ENCODE measurements at places on chromosomes 1 and 21.

- no peak for DNase-seq
Observed at GRCh38 chr1:11414926-11415538, 63.9 kb upstream of the DISP3 start.

DNA sequence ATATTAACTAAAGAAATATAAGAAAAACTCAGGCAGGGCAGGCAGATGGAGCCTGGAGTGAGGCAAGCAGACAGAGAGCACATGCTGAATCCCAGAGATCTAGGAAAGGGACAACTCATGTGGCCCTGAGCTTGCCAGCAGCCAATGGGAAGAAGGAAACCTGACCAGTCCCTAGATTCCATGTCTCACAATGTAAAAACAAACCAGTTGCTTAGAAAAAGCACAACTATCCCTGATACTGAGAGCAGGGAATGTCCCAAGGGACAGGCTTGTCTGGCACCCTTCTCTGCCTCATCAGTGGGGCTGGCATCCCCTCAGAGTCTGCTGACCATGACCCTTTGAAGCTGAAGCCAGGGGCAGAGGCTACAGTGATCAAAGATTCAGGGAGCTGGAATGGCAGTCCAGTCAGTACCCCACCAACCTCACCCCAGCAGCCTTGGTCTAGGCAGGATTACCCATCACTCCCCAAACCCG lies 27.8 kb downstream of the HSPG2 start:
- DNase-seq, result no peak

- DNase-seq, result no peak
Observed at GRCh38 chr1:89356658-89357400, 7.0 kb upstream of the GBP6 start.

DNA sequence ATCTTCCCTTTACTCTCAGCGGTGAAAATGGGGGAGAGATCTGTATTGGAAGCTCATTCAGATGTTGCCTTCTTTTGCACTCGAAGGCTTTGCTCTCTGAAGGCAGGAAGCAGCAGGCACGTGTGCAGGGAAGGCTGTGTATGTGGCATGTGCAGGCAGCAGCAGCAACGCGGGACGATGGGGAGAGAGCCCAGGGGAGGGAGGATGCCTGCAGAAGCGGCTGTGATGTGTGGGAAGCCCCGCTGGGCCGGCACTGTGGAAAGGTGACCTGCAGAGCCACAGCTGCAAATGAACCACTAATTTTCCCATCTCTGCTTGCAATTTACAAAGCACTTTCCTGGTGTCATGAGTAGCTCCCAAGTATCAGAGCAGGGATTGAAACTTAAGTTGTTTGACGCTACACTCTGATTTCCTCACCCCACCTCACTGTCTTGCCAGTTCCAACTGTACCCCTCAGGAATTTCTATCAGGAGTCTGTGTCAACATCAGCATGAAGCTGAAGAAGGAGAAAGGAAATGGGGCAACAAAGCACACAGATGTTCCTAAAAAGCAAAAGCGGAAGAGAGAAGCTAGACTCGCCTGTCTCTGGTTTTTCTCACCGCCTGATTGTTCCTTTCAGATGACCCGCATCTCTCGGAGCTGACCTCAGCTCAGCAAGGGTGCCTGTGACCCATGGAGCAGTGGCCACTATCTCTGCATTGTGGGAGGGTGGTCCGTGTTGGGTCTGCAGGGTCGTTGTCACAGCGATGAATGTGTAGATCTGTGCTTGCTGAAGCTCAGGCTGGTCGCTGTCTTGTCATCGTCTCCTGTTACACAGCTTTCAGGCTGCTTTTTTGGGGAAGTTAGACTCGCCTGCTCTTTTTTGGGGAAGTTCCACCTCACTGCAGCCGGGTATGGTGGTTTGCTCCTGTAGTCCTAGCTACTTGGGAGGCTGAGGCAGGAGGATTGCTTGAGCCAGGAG lies 156.1 kb downstream of the KIF26B start:
- no peak for DNase-seq

- DNase-seq, result no peak
Observed at GRCh38 chr1:80202118-80202517, 1195.6 kb upstream of the ADGRL4 start.

GRCh38 chr1:169327875-169328274 lies 39.7 kb downstream of the NME7 start:
- DNase-seq, result no peak

DNA sequence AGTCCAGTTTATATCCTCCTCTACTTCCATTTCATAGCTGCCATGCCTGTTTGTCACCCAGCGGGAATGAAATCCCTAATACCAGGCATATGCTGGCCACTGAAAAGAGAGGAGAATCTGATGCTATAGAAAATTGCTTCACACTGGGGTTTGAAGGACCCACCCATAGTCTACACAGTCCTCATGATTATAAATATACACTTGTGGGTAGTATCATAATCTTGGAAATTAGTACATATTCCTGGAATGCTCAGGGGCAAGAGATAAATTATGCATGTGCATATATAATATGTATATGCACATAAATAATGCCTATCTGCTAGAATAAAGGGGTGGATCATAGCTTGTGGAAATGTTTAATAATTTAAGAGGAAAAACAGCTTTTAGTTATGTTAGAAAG lies 105.8 kb downstream of the PRRX1 start:
- DNase-seq, result no peak

DNA sequence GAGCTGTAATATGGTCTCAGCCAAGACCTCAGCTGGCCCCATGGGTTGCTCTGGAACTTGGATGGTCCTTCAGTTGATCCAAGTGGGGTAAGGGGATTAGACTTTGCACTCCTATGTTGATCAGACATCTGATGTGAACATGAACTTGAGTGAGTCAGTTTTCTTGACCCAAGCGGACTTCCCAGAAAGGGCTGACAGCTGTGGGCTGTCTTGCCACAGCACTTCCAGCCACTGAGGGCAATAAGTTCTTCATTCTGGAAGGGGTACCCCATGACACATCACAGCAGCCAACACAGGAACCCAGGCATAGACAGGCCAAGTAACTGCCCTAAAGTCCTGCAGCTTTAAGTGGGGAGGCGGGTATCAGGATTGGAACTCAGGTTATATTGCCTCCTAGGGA lies 93.9 kb upstream of the USP24 start:
- no peak for DNase-seq

DNA sequence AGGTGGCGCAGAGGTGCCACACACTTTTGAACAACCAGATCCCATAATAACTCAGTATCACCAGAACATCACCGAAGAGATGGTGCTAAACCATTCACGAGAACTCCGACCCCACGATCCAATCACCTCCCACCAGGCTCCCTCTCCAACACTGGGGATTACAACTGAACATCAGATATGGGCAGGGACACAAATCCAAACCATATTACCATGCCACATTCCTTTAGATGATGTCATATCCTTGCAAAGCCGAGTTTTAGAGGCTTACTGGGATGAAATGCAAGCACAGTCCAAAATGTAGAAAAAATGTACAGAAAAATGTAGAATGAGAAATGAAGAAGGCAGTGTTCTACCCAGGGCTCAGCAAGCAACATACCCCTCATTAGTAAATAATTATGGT lies 64.7 kb downstream of the SGIP1 start:
- no peak for DNase-seq

DNA sequence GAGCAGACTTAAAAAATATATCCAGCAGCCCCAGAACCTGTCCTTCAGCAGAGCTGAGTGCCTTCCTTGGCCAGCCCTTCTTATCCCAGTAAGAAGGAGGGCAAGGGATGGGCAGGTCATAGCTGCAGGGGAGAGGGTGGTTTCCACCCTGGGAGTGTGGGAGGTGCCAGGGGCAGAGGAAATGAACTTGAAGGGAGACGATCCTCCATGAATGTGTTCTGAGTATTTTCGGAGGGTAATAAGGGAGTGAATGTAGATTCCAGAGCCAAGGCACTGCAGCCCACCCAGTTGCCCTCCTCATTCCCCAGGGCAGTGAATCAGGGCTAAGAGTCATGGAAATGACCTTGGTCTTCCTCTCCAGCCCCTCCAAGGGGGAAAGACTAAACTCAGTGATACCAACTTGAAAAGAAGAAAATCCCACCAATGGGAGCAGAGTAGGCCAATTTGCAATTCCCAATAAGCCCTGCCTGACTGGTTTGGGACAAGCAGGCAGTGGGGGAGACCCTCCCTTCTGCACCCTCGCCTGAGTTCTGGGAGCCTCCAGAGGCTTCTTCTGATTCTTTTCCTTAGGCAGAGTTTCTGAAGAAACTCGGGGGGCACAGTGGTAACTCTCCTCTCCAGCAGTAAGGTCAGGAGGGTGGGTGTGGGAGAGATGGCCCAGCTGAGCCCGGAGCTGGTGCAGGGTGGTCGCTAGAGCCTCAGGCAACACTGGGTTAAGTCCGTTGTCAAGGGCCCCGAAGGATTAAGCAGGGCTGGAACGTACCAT lies 4.2 kb downstream of the MYOG start:
- peak; percentile 33 for DNase-seq

DNA sequence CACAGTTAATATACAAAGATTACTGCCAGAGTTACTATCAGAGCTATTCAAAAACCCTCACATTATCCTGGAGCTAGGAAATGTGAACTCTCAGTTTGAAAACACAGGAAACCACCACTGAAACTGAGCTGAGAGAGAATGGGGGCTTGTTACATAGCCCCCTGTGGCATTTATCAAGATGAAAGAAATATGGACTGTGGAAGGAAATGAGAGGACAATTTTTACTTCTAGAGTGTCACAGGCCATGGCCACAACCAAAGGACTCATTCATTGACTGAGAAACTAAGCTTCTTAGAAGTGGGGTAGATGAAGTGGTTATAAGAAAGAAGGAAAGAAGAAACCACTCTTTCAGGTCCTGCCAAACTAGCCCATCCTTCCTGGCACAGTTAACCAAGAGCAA lies 25.3 kb downstream of the DSTYK start:
- no peak for DNase-seq

GRCh38 chr1:21696931-21697330 lies 27.8 kb upstream of the RAP1GAP start:
- DNase-seq, result no peak

GRCh38 chr1:5651964-5652821 lies 340.0 kb downstream of the NPHP4 start:
- DNase-seq, result no peak

DNA sequence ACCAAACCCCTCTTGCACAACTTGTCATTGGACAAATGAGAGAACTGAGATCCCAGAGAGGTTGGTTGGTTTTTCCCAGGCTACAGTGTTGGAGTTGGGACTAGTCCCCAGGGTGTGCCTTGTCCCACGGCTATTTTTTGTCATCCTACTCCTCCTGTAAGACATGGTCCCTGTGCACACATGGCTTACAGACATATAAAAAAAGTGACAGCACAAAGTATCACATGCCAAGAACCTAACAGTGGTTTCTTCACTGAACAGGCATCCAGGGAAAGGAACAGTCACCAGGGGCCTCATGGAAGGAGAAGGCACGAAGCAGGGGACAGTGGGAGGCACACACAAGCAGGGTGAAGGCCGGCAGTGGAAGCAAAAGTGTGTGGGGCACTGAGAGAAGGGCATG lies 36.5 kb downstream of the SERBP1 start:
- DNase-seq, result no peak

DNA sequence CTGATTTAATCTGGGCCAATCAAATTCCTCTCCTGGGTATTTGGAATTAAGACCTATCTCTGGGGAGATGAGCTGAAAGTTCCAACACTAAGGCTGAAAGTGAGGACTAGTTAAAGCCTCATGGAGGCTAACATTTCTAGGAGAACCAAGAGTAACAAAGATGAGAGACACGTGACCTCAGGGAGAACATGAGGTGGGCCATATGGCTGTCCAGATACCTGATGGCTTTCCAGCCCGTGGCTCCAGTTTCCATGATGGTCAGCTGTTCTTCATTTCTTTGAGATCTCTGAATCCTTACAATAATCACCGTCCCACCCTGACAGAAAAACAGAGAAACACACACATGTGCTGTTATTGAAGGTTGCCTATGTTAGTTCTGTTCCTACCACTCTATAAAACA lies 66.1 kb downstream of the LEPR start:
- DNase-seq, result no peak

- DNase-seq, result no peak
Observed at GRCh38 chr1:30294508-30294907, 428.9 kb downstream of the MATN1 start.

DNA sequence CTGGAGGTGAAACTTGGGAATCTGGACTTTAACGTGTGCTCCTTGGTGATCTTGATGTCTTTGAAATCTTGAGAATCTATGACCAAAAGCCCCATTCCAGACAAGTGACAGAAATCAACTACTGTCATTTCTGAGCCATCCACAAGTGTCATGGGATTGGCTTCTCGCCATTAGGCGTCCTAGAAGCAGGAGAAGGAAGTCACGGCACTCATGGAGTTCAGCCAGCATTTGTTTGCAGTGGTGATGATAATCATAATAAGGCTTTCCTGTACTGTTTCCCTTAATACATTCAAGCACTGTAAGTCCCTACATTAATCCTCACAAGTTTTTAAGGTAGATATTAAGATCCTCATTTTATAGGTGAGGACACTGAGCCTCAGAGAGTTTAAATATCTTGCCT lies 11.9 kb downstream of the F5 start:
- DNase-seq, result no peak

GRCh38 chr1:174222166-174222949 lies 63.0 kb downstream of the RABGAP1L start:
- no peak for DNase-seq

DNA sequence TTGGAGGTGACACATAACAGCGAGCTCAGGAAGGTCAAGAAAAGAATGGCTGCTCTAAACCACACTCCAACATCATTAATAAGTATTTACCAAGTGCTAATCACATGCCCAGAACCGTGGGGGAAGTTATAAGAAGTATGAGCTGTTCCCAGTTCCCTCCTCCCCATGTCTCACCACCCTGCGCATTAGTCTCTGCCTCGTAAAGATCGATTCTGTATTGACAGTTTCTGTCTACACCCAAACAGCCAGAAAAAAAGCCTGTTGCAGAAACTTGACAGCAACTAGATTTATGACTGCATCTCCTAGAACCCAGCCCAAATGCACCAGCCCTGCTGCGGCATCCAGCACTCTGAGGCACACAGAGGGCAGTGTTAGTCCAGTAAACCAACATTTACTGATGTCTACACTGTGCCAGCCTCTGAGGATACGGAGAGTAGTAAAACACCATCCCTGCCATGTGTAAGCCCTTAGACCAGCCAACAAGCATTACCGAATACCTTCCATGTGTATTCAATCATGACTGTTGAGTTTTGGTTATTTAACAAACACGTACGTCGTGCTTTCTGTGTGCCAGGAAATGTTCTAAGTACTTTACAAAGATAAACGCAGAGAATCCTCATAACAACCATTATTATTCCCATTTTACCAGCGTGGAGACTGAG lies 63.6 kb upstream of the ZBTB40 start:
- no peak for DNase-seq

GRCh38 chr1:27547220-27548116 lies 56.5 kb downstream of the AHDC1 start:
- no peak for DNase-seq

GRCh38 chr1:85638412-85638811 lies 57.9 kb downstream of the CCN1 start:
- DNase-seq, result no peak

GRCh38 chr1:20626524-20626923 lies 6.7 kb upstream of the PINK1 start:
- no peak for DNase-seq

GRCh38 chr1:117648015-117648414 lies 42.2 kb downstream of the TENT5C start:
- no peak for DNase-seq

- no peak for DNase-seq
Observed at GRCh38 chr1:160739098-160739511, at the start of gene SLAMF7. Gene SLAMF7 (plus strand): TSS chr1:160739247. CDS start chr1:160739302, 55 bp downstream.

GRCh38 chr1:112359961-112360767 lies 35.9 kb upstream of the CTTNBP2NL start:
- DNase-seq, result no peak

- DNase-seq, result no peak
Observed at GRCh38 chr1:47701741-47702515, 264.1 kb downstream of the FOXD2 start.
